ENCODE measurements at places on chromosomes 13 and 19.
A peak's percentile ranks its signal among the peaks of the same experiment; 100 is the strongest.

DNA sequence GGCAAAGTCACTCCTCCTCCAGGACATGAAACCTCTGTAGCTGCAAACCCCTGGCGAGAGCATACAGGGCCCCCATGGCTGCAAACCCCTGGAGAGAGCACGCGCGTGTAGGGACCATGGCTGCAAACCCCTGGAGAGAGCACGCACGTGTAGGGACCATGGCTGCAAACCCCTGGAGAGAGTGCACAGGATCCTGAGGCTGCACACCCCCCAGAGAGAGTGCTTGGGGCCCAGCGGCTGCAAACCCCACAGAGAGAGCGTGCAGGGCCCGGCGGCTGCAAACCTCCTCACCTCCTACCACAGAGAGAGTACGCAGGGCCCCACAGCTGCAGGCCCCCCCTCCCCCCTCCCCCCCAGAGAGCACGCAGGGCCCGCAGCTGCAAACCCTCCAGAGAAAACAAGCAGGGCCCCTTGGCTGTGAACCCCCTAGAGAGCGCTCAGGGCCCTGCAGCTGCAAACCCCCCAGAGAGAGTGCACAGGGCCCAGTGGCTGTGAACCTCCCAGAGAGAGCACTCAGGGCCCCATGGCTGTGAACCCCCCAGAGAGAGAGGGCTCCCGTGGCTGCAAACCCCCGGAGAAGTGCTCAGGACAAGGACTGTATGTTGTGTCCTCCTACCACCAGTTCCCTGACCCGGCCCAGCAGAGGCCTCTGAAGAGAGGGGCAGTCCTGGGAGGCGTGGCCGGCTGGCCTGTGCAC, 7.3 kb downstream of the ADPRHL1 start:
- no peak for DNase-seq

GRCh38 chr13:105957769-105958438, 577.6 kb downstream of the EFNB2 start:
- DNase-seq, result no peak

DNA sequence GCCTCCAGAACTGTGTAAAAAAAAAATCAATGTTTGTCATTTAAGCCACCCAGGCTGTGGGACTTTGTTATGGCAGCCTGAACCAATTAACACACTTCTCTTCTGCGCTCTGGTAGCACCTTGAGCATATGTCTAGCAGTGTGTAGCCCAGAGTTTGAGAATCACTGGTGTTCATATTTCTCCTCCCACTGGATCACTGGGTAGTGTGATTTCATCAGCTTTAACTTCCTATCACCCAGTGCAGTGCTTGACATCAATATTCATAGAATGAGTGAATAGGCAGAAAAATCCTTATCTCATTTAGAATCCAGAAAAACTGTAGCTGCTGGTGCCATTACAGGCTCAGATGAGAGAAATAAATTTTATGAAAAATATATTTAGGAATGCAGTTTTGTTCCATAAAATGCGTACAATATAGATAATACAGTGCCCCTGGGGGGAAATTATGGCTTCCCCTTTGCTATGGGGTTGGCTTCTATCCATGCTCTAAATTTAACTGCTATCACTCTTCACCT, 30.7 kb upstream of the WASF3 start:
- DNase-seq, result no peak

- DNase-seq, result no peak
Observed at GRCh38 chr19:53947624-53948023, 15.1 kb upstream of the CACNG8 start.

DNA sequence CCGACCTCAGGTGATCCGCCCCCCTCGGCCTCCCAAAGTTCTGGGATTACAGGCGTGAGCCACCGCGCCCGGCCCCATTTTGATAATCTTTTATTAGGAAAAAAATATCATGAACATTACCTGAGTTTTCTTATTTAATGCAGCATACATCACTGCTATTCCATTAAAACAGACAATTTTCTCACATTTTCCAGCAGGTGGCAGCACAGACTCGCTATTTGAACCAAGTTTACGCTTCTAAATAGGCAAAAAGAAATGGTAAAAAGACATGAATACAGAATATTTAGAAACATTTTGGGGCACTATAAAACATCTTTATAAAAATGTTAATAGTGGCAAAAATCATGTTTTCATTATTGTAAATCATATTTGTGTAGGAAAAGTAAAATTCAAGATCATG, 903.1 kb downstream of the SLITRK6 start:
- DNase-seq, result peak; percentile 11

GRCh38 chr13:92158346-92158745, 759.9 kb downstream of the GPC5 start:
- DNase-seq, result no peak

- DNase-seq, result peak; percentile 55
Observed at GRCh38 chr19:12293777-12294248, 870 bp downstream of the ZNF44 start.

- DNase-seq, result no peak
Observed at GRCh38 chr19:52626915-52627314, 11.2 kb downstream of the ZNF83 start.

DNA sequence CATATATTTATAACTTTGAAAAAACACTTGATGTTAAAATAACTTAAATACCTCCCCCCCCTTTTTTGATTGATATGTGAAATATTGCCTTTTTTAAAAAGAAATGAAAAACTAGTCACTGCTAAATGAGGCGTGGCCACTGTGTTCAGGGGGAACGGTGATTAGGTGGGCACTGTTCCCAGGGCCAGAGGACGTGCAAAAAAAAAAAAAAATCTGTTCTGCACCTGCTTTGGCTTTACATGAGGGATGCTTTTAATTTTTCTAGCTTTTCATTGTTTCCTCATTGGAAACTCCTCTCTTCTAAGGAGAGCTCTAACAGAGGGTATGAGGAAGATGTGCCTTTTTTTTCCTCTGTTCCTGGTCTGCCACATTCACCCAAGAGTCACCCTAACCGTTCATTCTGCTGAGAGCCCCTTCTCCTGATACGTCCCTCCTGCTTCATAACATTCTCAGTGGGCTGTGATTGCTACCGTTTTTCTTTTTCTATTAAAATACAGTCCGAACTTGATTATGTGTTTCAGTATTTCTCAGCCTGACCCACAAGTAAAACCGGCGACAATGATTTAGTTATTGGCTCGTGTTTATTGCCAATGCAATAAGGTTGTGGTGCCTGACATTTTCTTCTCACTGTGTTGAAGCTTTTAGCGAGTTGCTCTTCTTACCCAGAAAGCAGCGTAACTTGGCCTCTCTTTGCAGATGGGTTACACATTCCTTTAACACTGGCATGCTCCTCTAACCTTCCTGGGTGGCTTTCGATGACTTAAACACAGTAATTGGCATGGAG, 64.8 kb upstream of the ZNF536 start:
- no peak for DNase-seq

GRCh38 chr19:17790059-17790780, 4.7 kb upstream of the B3GNT3 start:
- no peak for DNase-seq

- no peak for DNase-seq
Observed at GRCh38 chr13:73810647-73811046, 323.6 kb downstream of the KLF12 start.

DNA sequence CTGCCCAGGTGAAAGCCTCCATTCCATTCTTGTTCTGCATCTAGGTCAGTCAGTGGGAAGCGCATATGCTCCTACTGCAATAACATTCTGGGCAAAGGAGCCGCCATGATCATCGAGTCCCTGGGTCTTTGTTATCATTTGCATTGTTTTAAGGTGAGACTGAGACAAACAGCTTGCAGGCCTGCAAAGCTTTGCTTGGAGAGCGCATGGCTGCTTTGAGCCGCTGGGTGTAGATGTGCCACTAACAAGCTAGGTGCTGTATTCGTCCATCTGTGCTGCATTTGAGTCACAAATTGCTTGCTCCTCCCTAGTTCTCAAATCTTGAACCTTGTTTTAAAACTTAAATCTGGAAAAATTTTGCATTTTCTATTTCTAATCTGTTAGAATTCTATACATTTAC, 219.1 kb downstream of the LMO7 start:
- no peak for DNase-seq

DNA sequence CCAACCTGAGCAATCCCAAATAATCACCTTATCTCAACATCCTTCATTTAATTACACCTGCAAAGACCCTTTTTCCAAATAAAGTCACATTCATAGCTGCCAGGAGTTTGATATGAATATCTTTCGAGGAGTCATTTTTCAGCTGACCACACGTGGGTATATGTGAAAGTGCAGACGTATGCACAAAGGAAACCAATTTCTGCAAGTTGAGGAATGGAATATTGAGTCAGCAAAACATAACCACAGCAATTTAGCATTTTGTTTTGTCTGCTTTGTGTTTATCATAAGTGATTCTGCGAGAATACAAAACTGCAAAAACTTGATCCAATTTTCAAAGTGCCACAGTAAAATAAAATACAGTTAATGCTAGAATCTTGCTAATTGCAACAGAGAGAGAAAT, 295.9 kb downstream of the SUCLA2 start:
- DNase-seq, result no peak
